HCT116 (cell line): ENCODE measurements at places on chromosomes 4 and X.

DNA sequence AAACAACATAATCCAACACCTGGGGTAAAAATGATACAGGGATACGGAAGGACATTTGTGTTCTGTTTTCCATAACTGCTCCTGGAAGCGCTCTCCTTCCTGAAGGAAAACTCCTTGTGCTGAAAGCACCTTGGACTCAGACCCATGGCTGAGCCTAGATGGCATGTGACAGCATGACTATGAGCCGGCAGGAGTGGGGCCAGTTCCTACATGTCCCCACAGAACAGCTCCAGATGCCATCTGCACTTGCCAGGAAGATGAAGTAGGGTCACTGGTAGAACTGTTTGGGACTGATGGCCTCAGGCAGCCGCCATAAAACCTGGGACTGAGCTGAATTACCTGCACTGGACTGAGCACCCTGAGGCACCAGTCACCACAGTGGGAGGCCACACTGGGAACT is 56.0 kb upstream of the BCLAF3 start:
- DNase-seq = no peak

GRCh38 chrX:123083924-123084323 is 100.2 kb upstream of the GRIA3 start:
- no peak for DNase-seq

- no peak for DNase-seq
Measured at GRCh38 chrX:39491548-39492297, 606.0 kb downstream of the BCOR start.

- no peak for DNase-seq
Measured at GRCh38 chrX:105463473-105463872, 243.0 kb upstream of the TEX13A start.

- DNase-seq = no peak
Measured at GRCh38 chrX:154750301-154751202, at the start of gene GAB3. TSS of gene GAB3 (minus strand) at chrX:154751077. CDS start at chrX:154751025, 52 bp downstream.

DNA sequence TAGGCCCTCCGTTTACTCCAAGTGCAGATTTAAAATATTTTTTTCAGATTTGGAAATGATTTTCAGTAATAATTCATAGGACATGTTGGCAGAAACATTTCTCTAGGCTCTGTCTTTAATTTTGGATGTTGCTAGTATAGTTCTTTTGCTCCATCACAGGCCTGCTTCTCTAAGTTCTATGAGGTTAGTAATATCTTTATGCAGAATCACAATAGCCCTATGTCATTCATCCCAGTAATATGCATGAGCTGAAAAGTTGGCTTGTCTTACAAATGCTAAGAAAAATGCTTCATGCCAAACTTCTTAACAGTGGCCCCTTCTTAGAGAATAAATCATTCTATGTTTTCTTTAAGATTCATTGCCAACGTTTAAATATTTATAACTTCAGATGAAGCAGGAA is 148.3 kb upstream of the TLL1 start:
- no peak for DNase-seq

GRCh38 chr4:149161247-149161646 is 654.4 kb downstream of the IQCM start:
- DNase-seq = no peak

- DNase-seq = no peak
Measured at GRCh38 chrX:72100051-72100755, 31.5 kb downstream of the RTL5 start.

- DNase-seq = no peak
Measured at GRCh38 chr4:120403296-120403695, 336.6 kb upstream of the MAD2L1 start.

- DNase-seq = no peak
Measured at GRCh38 chrX:258291-259040, 22.7 kb upstream of the PLCXD1 start.
